ENCODE measurements at places on chromosomes 4 and X. TPM values are rescaled to one million over a fixed set of nuclear protein-coding genes. Genes with fewer than 3 reads are reported as not detected.

LONRF3 gene
- 11.8 TPM for total RNA-seq

TMSB15A gene
- not detected for total RNA-seq

SNX25 gene
- 12.5 TPM for total RNA-seq

ARHGAP24 gene
- total RNA-seq = 1.3 TPM

CC2D2A gene
- total RNA-seq = 12.2 TPM

GPR82 gene
- not detected for total RNA-seq

DGKK gene
- total RNA-seq = not detected

TMEM184C gene
- 23.6 TPM for total RNA-seq

TCEAL6 gene
- not detected for total RNA-seq

XG gene
- total RNA-seq = not detected

RADX gene
- 9.0 TPM for total RNA-seq

P2RY8 gene
- not detected for total RNA-seq

MGARP gene
- total RNA-seq = 0.32 TPM

HMX1 gene
- total RNA-seq = not detected

MAGEA6 gene
- total RNA-seq = not detected

C1QTNF7 gene
- total RNA-seq = not detected

GAGE13 gene
- total RNA-seq = not detected

TRIM75 gene
- total RNA-seq = not detected

ETDB gene
- not detected for total RNA-seq

NHS gene
- total RNA-seq = 5.0 TPM

ADAM29 gene
- not detected for total RNA-seq

GPRASP3 gene
- total RNA-seq = 2.3 TPM

GYPE gene
- total RNA-seq = 1.3 TPM

SHROOM4 gene
- not detected for total RNA-seq

CACNA1F gene
- total RNA-seq = 0.05 TPM

IL2 gene
- total RNA-seq = not detected

F8A2 gene
- not detected for total RNA-seq

MED12 gene
- total RNA-seq = 18.1 TPM

PNCK gene
- total RNA-seq = 0.42 TPM

ART3 gene
- total RNA-seq = not detected

NIPAL1 gene
- 3.0 TPM for total RNA-seq

ZIC3 gene
- not detected for total RNA-seq

RTL5 gene
- total RNA-seq = 0.37 TPM

RTL9 gene
- 0.02 TPM for total RNA-seq

NCAPG gene
- total RNA-seq = 44.1 TPM

PCDH10 gene
- not detected for total RNA-seq
